ENCODE measurements at places on chromosomes 5 and 9. TPM values are rescaled to one million over a fixed set of nuclear protein-coding genes. Genes with fewer than 3 reads are reported as not detected.

The PCDHA9 gene
- total RNA-seq = 3.3 TPM

The PDCD1LG2 gene
- not detected for total RNA-seq

The CCNJL gene
- 29.2 TPM for total RNA-seq

DNA sequence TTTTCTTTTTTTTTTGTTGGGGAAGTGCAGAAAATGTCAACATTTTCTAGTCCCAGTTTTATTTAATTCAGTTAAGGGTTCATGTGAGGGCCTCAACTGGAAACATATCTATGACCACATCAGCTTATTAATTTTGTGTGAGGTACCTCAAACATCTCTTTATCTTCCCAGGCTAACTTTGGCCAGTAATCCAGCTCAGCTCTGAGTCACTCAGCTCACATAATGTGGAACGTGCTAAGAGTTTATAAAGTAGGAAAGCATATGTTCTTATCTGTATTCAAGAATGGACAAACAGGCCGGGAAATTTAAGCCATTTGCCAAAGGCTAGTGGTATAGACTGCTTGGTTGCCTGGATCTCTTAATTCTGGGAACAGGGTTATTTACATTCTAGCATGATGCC is 118.4 kb downstream of the INSYN2B start:
- no peaks in the 10 kb centered on the region for H3K4me1 ChIP-seq
- no peak overlapping the region for H3K4me3 ChIP-seq
- DNase-seq = no peak
- no peak overlapping the region for H3K27ac ChIP-seq
- H3K36me3 ChIP-seq = no peaks in the 10 kb centered on the region

- H3K4me3 ChIP-seq = no peak overlapping the region
- H3K27ac ChIP-seq = no peak overlapping the region
- no peaks in the 10 kb centered on the region for H3K27me3 ChIP-seq
- peaks cover 45% of the 10 kb centered on the region for H3K4me1 ChIP-seq
- peaks cover 16% of the 10 kb centered on the region for H3K36me3 ChIP-seq
- DNase-seq = no peak
Measured at GRCh38 chr9:34994900-34995669, 5.5 kb downstream of the DNAJB5 start.

All from GM23338 (cell line).